ENCODE measurements at places on chromosomes 6 and 20.

DNA sequence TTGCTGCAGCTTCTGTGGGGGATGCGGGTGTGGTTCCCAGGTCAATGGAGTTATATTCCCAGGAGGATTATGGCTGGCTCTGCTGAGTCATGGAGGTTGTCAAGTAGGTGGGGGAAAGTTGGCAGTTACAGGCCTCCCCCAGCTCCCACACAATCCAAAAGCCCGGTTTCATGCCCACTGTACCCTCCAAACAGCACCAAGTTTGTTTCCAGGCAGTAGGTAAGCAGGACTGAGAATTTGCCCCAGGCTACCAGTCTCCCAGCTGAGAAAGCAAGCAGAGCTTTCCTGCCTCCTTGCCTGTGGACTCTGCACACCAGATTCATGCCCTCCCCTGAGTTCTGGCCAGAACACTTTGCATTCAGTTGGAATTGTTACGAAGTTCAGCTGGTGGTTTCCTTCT is 578.2 kb downstream of the MEI4 start:
- DNase-seq, result no peak

- no peak for DNase-seq
Measured at GRCh38 chr6:37845026-37845911, 25.7 kb downstream of the ZFAND3 start.

DNA sequence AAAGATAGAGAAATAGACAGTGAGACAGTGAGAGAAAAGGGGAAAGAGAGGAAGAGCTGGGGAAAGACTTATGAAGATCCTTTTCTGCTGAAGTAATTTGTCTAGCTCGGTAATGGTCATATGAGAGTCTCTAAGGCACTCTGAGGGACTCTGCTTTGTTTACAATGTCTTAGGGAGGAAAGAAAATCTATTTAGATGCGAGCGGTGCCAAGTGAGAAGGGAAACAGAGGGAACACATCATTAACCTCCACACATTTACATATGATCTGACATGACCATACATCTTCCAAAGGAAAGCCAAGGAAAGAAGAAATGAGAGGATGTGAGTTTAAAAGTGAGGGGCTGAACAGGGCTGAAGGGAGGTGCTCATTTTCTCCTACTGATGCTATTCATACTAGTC is 862.3 kb upstream of the CITED2 start:
- DNase-seq, result no peak

GRCh38 chr6:6320901-6321300 is 439 bp upstream of the F13A1 start:
- DNase-seq, result no peak

- DNase-seq, result no peak
Measured at GRCh38 chr20:51597389-51598231, 55.1 kb upstream of the NFATC2 start.

GRCh38 chr20:6866741-6867140 is 99.3 kb downstream of the BMP2 start:
- no peak for DNase-seq

DNA sequence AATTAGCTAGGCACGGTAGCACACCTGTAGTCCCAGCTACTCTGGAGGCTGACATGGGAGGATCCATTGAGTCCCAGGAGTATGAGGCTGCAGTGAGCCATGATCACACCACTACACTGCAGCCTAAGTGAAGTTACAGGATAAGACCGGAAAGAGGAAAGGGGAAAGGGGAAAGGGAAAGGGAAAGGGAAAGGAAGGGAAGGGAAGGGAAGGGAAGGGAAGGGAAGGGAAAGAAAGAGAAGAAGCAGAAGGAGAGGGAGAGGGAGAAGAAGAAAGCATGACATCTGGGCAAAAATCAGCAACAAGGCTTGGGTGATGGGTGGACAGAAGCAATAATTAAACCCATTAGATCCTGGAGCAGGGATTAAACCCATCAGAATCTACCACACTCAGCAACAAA is 101.7 kb upstream of the RAB32 start:
- DNase-seq, result no peak

- DNase-seq, result no peak
Measured at GRCh38 chr20:63790572-63791168, 40.4 kb downstream of the ZBTB46 start.

DNA sequence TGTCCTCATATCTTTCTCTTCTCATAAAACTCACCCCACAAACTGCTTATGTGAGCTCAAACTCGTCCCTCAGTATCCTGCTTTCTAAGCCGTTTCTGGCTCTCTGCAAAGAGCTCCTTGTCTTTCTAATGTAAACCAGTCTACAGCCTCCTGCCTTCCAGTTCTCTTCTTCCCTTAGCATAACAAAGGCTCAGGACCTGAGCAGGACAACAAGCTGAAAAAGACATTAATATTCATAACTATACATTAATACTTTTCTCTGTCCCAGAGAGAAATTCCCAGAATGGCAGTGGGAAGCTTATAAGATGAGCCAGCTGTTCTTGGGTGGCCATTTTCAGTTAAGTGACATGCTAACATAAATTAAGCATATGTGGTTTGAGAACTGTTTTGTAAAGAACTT is 207.0 kb upstream of the TCF21 start:
- DNase-seq, result no peak

- DNase-seq, result no peak
Measured at GRCh38 chr20:53141201-53142050, 169.3 kb downstream of the TSHZ2 start.

DNA sequence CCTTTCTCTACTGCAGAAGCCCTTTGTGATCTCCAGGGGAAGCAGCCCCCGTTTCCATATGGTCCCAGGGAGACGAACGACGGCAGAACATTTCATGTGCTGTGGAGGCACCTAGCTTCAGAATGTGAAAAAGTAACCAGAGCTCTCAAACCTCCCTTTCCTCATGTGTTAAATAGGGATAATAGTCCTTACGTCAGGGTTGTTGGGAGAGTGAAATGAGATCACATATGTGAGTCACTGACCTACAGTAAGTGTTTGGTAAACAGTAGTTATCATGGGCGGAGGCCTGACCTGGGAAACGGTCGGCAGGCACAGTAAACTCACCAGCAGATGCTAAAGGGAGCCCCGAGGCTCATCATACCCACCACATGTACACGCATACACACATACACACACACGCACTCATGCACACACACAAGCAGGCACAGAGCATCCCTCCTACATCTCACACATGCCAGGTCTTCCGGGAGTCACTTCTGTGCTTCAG is 89.7 kb downstream of the LY86 start:
- DNase-seq, result no peak

GRCh38 chr6:11042025-11042749 is 1.9 kb downstream of the ELOVL2 start:
- no peak for DNase-seq

DNA sequence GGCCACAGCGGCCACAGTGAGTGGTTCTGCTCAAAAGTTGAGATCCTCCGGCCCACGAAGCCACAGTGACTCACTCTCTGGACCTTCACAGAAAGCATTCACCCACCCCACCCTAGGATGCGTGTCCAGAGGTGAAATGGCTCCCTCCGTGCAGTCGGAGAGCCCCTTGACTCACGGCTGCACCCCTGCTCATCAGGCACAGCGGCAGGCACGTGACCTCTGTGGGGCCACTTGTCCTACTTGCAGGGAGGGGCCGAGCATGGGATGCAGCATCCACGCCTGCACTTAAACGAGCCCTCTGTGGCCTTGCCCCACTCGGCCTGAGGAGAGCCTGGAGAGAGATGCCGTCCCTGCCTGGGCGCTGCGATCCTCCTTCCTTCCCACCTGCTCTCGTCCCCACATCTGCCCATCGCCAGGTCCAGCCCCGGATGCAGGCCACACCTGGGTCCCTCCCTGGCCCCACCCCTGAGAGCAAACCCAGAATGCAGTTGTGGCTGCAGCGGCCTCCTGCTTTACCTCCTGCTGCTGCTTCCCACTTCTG is 28.7 kb downstream of the NTSR1 start:
- no peak for DNase-seq

GRCh38 chr20:16441546-16442164 is 131.6 kb downstream of the KIF16B start:
- DNase-seq, result no peak

Data from activated CD4-positive, CD25-positive, alpha-beta regulatory T cell treated with anti-CD3 and anti-CD28 coated beads, Interleukin-2, amount 50 U/mL, for 16 hours (primary cell).